Naive thymus-derived CD4-positive, alpha-beta T cell (primary cell): ENCODE measurements at places on chromosomes 2 and 18. TPM values are rescaled to one million over a fixed set of nuclear protein-coding genes. Genes with fewer than 3 reads are reported as not detected.

DNA sequence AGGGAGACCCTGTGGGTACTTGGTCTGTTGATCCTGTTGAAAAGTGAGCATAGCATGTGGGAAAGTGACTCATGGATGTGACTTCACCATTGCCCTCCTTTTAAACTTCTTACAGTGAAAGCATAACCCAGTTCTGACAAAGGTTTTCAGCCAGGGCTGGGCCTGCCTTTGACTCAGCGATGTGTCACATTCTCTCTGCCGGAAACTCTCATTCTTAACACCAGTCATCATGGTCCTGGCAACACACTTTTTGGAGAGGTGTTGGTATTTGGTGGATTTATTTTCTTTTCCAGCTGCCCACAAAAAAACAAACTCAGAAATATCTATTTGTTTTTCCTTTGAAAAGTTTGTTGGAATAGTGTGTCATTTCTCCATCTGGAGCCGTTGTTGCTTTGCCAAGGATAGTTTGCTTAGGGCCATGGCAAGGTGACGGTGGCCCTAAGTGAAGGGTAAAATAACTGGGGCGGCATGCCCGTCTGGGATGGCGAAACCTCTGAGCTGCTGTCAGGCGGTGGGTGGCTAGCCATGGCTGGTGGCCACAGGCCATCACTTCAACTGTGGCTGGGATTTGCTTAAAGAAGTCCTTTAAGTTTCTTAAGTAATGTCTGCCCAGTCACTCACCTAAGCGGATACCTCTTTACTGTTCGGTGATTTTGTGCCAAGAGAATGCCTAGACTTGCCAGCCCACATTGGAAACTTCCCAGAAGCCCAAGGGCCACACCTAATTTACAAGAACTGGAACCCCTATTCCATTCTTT, 123.3 kb downstream of the LTBP1 start:
- no peak for DNase-seq

- DNase-seq, result no peak
These were observed 64.5 kb downstream of the PID1 start for GRCh38 chr2:229206548-229206947.

The DPYSL5 gene
- not detected for total RNA-seq

The DAPL1 gene
- total RNA-seq, result not detected

DNA sequence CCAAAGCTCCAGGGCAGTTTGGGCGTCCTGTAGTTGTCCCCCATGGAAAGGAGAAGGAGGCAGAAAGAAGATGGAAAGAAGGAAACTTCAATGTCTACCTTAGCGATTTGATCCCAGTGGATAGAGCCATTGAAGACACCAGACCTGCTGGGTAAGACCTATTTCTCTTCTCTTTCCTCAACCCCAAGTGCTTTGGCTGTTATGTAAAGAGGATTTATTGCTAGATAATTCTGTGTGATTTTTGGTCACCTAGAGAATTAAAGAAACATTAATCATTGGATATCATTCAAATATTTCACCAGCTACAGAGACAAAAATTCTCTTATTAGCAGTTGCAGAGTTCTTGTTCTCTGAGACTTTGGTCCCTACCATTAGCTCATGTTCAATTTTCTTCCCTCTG, 1.9 kb downstream of the GALNT5 start:
- no peak for DNase-seq

The C18orf63 gene
- not detected in 2 replicates for total RNA-seq

DNA sequence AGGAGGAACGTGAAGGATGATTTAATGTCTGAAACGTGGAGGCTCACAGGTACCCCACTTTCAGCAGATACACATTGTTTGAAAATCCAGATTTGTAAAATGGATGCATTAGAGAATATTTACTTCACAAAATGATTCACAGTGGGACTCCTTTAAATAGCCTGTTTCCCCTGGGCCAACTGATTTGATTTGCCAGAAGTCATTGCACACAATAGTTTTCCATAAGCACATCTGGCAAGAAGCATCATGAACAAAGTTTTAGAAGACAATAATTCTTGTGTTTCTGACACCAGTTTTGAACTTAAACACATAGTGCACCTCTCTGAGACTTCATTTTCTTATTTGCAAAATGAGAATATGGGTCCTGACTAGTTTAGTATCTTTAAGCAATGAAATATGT, 451.4 kb upstream of the SLC14A2 start:
- DNase-seq, result no peak

GRCh38 chr2:145302886-145303285, 783.0 kb upstream of the ZEB2 start:
- no peak for DNase-seq

- no peak for DNase-seq
These were observed 13.6 kb upstream of the KIDINS220 start for GRCh38 chr2:8850845-8851487.

DNA sequence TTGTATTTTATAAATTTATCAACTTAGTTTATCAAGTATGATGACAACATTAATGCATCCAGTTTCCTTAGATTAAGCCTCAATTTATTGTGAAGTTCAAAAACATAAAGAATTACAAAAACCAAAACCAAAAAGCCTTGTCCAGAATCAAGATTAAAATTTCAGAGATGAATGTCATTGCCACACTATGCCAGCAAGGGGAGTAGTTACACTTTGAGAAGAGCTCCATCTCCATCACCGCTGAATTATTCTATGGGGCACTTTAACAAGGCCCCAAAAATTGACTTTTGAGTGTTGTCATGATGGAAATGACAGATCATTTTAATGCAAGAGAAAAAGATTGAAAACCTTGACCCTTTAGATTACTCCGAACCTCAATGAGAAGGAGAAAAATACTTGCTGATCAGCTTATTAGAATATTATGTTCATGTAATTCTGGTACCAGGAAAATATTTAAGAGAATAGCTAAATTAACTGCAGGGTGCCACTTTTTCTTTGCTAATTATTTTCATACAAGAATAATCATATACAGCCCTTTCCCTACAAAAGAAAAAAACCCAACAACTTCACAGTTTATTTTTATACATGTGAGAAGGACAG, 152.5 kb upstream of the AQP4 start:
- DNase-seq, result no peak

DNA sequence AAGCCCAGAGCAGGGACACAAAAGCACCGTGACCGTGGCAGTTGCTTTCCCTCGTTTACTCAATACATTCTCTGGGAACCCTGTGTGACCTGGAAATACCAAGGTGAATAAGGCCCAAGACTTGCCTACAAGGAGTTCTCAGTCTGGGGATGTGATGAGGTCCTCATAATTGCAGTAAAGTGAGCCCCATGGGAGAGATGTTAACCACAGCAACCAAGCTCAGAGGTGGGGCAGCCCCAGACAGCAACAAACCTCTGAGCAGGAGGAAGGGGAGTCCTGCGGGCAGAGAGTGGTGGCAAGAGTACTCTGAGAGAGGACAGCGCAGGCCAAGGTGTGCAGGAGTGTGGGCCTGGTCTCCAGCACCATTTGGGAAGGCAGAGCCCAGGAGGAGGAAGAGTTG, 91.6 kb downstream of the TTC32 start:
- no peak for DNase-seq

The LTBP1 gene
- not detected for total RNA-seq

DNA sequence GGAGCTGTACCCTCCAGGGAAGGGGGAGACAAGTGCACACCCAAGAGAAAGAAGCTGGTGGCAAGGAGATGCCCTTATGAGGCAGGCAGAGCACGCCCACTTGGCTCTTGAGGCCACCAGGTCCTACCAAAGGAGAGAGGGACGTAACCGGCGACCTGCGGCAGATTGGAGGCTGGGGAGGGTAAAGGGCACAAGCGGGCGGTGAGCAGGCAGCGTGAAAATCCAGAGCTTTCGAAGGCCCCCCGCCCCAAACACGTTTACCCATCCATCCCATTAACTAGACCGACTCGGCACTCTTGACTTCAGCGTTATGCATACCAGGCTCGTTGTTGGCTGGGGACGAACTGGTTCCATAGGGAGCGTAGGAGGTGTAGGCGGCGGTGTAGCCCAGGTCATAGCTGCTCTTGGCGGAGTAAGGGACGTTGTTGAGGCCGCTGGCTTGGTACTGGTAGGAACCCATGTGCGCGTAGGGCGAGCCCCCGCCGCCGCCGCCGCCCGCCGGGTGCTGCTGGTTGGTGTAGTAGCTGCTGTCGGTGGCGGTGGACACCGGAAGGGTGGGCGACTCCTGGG, 794 bp downstream of the DLX2 start:
- no peak for DNase-seq

GRCh38 chr2:182048088-182048487, 62.4 kb downstream of the PPP1R1C start:
- DNase-seq, result no peak

The RAD51AP2 gene
- total RNA-seq, result not detected in 2 replicates

GRCh38 chr2:204357286-204357685, 188.0 kb upstream of the PARD3B start:
- DNase-seq, result no peak

The SLC16A14 gene
- 0.57 TPM for total RNA-seq

DNA sequence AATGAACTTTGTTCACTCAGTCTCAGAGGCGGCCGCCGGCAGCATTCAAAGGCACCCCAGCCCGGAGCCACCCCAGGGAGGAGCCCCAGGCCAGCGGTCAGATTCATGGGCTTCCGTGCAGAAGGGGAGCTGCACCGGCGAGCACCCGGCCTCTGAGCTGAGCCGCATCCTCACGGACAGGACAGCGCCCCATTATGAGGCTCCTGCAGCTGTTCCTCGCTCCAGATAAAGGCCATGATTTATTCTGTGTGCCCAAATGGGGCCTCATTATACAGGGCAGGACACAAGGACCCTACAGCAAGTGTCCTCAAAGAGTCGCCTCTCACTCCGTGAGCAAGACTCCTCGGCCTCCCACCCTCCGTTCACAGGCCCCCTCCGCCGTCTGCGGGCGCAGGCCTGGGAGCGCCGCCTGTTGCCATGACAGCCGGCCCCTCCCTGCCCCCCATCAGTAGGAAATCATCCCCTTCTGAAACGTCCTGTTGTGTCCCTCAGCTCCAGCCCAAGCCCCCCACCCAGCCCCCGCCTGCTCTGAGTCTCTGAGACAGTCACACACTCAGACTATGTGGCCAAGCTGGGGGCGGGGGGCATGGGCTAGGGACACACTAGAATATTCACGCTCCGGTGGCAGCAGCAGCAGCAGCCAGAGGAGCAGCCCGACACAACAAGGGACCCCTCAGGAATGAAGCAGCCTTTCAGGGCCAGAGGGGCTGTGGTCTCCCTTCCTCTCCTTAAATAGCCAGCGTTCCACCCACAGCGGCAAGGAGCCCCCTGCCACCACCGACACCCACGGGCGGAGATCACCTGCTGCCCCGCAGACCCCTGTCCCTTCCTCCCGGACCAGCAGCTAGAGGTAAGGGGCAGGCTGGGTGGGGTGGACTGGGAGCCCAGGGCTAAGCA, at the start of gene GPR17:
Gene GPR17, plus strand, starts transcription at position 759 of the 897 bp plus-strand sequence. CDS start 4,583 bp downstream, outside the sequence.
- DNase-seq, result no peak

DNA sequence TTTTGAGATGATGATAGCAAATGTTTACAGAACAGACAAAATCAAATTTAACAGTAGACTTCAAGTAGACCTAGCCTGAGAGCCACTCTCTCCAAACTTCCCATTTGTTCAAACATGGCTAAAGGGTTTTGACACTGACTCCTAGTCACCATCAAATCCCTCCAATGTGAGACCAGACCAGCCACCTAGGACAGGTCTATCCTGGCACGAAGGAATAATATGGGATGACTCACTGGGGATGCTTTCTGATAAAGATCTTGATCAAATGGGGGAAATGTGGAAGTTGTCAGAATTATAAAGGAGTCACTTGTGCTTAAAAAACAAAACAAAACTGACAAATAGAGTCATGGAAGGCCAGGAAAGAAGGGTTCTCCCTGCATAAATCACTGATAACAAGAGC, 95.7 kb downstream of the EDAR start:
- DNase-seq, result no peak

DNA sequence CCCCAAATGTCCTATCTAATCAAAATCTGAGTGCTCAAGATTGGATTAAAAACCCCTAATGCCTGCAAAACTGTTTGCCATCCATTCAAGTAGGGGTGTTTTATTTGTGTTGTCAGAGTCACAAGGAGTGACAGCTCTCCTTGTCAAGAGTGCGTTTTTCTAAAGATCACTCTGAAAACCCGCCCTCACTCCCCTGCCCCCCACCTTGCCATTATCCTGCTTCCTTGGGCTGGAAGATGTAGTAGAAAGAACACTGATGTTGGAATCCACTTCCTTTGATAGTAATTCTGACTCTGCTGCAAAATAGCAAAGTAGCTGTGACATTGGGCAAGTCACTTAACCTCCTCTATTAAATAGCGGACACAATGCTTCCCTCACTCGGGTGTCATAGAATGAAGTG, 155.6 kb downstream of the TSN start:
- DNase-seq, result no peak

DNA sequence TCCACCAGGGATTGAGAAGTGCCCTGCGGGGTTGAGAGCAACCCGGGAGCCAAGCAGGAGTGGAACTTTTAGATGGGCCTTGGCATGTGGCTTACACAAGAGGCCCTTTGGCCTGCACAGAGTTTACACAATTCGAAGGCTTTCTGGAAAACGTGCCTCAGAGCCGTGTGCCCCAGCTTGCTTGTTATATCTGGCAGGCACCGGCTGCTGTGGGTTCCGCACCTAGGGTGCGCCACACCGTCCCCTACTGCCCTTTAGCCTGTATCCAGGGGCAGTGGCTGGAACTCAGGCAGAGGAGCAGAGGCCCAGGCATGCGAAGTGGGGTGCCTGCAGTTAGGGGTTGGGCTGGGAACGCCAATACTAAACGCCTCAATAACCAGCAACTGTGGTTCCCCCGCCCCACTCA, 32.9 kb upstream of the EDAR start:
- no peak for DNase-seq

The DLGAP1 gene
- 0.97 and 1.0 TPM in 2 replicates for total RNA-seq

- no peak for DNase-seq
These were observed 582.8 kb downstream of the ZEB2 start for GRCh38 chr2:143936848-143937722.

The CFC1B gene
- not detected for total RNA-seq

GRCh38 chr2:17282245-17282644, 236.0 kb downstream of the RAD51AP2 start:
- no peak for DNase-seq

DNA sequence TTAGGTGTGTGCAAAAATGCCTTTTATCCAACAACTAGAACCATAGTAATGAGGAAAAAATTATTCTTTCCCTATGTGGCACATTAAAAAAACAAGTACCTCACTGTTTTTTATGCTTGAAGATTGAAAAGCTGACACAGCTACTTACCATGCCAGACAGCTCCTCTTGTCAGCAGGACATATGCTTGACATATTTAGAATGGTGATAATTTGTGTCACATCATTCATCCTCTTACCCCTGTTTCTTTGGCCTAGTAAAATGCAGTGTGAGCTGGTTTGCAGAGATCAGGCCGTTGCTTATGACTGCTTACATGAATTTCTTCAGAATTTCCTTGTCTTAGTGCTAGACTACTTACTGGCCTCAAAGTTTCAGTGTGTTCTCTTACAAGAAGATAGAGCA, 869.9 kb downstream of the LRP1B start:
- DNase-seq, result no peak
